ENCODE measurements at places on chromosomes 2 and 18.
A peak's percentile ranks its signal among the peaks of the same experiment; 100 is the strongest.

GRCh38 chr2:226227341-226227740 lies 572.3 kb downstream of the IRS1 start:
- DNase-seq = no peak

- no peak for DNase-seq
These were observed 49.7 kb downstream of the KLHL29 start for GRCh38 chr2:23434721-23435121.

DNA sequence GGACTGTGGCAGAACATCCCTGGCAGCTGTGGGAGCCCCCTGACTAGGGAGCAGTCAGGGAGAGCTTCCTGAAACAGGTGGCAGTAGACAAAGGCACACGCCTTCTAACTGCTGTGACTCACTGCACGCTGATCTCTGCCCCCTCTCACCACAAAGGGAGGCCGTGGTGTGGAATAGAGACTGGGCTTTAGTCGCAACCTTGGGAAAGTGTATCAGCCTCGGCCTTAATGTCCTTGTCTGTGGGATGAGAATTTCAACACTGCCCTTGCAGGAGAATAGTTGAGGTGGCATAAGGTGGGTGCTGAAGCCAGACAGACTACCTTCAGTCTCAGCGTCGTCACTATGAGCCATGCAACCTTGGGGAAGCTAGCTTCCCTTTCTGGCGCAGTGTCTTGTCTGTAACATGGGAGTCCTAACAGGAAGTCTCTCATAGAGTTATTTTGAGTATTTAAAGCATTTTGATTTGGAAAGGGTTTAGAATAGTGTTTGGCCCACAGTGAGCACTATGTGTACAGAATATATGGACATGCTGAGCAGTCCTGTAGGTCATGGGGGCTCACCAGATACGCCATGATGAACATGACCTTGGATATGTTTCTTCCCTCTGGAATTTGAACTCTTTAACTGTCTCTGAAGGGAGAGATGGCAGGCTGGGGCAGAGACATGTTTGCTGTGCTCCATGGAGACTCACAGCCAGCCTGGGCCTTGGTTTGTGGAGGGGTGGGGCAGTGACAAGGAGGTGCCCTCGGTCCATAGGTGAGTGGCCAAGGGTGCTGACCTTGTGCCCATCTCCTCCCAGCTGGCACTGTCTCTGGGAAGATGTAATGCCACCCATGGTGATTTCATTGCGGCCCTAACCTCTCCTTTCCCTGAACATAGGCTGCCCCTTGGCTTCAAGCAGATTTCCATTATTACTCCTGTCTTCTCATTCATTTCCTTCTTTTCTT lies 29.5 kb upstream of the SMAD7 start:
- no peak for DNase-seq

GRCh38 chr2:40451918-40452605 lies at the start of gene SLC8A1:
Gene SLC8A1 (minus strand): TSS chr2:40452090.
- peak; percentile 44 for DNase-seq

GRCh38 chr18:56388571-56388970 lies 249.8 kb downstream of the TXNL1 start:
- no peak for DNase-seq

- DNase-seq = no peak
These were observed 769 bp downstream of the FKBP1B start for GRCh38 chr2:24050041-24050979.

DNA sequence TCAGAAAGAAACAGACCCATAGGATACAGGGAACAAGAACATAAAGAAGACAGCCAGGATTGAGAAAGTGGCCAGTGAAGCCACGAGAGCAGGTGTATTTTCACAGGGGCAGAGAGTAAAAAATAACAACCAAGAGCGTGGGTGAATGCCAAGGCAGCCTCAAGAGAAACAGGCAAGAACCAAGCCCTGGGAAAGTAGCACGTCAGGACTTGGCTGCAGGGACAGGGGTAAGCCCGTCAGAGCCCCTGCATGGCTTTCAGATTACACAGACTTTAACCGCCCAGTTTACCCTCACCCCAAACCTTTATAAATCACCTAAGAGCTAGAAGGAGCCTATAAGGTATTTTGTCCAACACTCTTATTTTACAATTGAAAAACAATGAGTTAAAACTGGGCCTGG lies 43.7 kb downstream of the ARL4C start:
- no peak for DNase-seq

- DNase-seq = no peak
These were observed 103.1 kb upstream of the SPATS2L start for GRCh38 chr2:200203381-200203827.

GRCh38 chr18:74310411-74310810 lies 5.2 kb upstream of the C18orf63 start:
- peak; percentile 7 for DNase-seq

DNA sequence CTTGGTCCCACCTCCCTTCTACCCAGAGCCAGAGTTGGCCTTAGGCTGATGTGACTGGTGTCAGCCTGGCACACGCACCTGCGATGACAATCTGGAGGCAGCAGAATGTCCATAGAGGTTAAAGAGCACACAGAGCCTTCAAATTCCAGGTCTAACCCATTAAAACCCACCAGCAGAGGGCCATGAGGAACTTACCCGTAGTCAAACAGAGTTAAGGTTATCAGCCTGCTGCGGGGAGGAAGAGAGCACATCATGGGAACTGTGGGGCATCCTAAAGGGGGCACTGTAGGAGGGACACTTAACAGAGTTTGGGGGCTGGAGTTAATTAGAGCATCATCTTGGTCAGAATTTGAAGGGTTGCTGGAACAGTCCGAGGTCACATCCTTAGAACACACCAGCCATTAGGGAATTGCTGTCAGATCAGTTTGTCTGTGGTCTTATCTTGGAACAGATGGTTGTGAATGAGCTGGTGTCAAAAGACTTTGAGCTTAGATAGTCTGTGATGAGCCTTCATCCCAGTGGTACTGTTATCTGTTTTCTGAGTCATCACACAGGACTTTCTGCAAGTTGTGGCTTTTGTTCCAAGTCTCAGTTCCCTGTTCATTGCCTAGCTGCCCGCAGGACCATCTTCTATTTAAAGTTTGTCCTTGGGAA lies 248.6 kb downstream of the LOXHD1 start:
- peak; percentile 5 for DNase-seq

GRCh38 chr18:75211626-75211952 lies 992 bp downstream of the TSHZ1 start:
- DNase-seq = peak; percentile 8

GRCh38 chr2:174334781-174335251 lies at the start of gene SP9:
Gene SP9 (plus strand): TSS chr2:174334954. CDS start chr2:174335093, 139 bp downstream.
- DNase-seq = no peak

- DNase-seq = no peak
These were observed 13.0 kb upstream of the LTBP1 start for GRCh38 chr2:32933756-32934095.

- no peak for DNase-seq
These were observed 70.8 kb downstream of the OXER1 start for GRCh38 chr2:42693013-42693615.

DNA sequence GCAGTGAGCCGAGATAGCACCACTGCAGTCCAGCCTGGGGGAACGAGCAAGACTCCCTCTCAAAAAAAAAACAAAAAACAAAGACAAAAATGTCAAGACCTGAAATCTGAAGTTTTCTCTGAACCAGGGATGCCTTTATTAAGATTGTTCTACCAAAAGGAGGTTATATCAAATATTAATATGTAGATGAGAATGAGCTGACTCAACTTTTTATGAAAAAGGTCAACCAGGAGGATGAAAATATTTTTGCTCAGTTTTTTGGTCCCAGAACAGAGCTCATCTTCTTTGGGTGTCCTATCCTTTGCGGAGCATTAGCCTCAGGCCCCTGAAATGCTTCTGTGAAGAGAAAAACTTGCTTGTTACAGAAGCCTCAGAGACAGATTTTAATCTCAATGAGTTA lies 44.0 kb downstream of the NEMP2 start:
- no peak for DNase-seq

DNA sequence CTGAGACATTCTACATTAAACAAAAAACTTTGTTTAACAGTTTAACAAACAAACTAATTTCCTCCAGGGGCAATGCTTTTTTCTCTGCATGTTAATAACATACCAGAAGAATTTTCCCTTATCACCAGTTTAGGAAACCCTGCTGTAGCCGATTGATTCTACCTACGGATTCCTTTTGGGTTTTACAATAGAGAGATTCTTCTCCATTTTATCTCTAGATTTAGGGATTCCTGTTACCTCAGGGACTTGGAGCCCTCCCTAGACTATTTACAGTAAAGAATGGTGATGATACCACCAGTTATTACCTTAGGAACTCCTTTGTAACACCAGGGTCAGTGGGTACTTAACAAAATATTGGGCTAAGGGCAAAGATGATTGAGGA lies 5.3 kb upstream of the ERICH2 start:
- DNase-seq = no peak

DNA sequence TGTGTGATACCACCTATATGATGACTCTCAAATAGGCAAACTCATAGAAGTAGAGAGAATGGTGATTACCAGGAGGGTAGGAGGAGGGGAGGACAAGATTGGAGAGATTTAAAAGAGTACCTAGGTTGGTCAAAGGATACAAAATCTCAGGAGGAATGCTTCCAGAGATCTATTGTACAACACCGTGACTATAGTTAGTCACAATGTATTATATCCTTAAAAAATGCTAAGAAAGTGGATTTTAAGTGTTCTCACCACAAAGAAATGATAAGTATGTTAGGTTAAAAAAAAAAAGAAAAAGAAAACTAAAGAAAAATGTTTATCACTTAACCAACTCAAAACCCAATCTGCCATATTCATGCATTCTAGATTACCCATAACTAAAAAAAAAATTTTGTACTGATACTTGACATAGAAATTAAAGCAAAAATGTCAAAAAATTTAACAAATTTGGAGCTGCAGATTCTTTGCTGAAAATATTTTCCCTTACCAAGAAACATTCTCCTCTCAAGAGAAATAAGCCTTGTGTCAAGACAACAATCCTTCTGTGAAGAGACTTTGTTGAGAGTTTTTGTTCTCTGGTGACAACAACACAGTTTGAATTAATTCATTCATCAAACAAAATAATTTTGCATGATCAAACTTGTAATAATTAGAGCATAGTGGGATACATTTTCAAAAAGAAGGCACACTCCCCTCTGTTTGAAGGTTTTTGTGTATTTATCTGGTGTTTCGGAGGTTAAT lies 213.1 kb downstream of the DNER start:
- no peak for DNase-seq

DNA sequence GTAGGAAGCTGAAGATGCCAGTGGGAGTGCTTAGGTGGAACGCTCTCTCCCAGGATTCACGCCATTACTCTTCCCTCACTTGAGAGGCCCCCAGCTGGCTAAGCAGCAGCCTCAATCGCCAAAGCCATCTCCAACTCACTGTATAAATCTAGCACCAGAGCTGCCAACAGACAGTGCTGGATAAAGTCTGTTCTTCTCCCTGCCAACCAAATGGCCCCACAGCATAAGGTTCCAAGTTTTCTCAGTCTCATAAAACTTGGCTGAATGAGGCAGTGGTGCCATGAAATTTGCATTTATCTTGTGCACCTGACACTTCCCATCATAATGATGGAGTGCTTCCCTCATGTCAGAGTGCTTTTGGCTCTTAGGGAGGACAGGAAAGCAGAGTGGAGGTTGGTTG lies 428.2 kb upstream of the ETAA1 start:
- no peak for DNase-seq

GRCh38 chr2:212228743-212229171 lies 309.8 kb downstream of the ERBB4 start:
- DNase-seq = no peak

- no peak for DNase-seq
These were observed 225.3 kb downstream of the NCKAP5 start for GRCh38 chr2:133343018-133343352.

GRCh38 chr2:160145471-160145870 lies 54.6 kb downstream of the ITGB6 start:
- DNase-seq = peak; percentile 25

DNA sequence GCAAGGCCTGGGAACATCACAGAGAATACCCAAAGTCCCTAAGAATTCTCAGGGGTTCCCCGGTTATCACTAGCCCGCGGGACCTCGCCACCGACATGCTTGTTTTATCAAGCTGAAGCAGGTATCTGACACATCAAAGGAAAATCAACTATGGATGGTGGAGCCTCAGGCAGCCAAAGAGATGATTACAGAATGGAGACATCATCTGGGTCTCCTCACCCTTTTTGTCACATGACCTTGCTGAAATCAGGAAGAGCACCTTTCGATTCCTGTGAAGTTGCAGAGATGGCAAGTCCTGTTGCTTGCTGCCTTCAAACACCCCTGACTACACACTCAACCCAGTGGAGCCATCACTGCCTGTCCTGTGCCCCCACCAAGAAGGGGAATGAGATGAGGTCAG lies 19.2 kb upstream of the CAB39 start:
- DNase-seq = no peak
